Caudate nucleus (tissue), 63 donors: ENCODE measurements at places on chromosomes 16 and 17.

GRCh38 chr16:14505846-14506245 is 124.2 kb downstream of the PARN start:
- DNase-seq = no peak

DNA sequence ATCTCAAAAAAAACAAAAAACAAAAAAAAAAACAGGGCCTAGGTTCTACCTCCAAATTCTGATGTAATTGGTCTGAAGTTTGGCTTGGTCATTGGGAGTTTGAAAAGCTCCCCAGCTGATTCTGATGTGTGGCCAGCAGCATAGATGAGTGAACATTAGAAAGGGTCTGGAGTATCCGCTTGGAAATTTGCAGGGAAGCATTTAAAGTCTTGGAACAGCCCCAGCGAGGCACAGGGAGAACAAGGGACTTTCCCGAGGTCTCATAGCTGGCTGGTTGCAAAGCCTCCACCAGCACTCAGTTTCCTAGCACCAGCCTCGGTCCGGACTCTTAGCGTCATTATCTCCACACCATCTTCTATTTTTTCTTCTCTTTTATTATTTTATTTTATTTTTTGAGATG is 70.8 kb downstream of the RAB11FIP4 start:
- DNase-seq = no peak

DNA sequence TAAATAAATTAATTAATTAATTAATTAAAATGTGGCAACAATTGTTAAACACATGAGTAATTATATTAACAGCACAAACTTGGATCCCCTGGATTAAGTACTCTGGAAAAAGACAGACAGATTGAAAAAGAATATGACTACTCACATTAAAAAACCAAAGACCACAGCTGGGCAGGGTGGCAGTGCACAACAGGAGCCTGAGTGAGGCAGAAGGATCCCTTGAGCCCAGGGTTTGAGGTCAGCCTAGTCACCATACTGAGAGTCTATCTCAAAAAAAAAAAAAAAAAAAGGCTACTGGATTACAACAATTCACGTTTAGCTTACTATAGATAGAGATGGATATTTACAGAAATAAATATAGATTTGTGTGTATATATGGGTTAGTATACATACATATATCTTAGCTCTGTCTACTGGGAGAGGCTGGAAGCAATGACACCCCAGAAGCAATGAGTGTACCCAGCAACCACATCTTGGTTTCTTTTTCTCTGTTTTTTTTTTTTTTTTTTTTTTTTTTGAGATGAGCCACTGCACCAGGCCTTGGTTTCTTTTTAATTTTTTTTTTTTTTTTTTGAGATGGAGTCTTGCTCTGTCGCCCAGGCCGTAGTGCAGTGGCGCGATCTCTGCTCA is 10.6 kb upstream of the SUZ12 start:
- no peak for DNase-seq

GRCh38 chr16:31267332-31268032 is 7.7 kb downstream of the ITGAM start:
- no peak for DNase-seq

- no peak for DNase-seq
These were observed 315.3 kb downstream of the XYLT1 start for GRCh38 chr16:17155485-17155884.

DNA sequence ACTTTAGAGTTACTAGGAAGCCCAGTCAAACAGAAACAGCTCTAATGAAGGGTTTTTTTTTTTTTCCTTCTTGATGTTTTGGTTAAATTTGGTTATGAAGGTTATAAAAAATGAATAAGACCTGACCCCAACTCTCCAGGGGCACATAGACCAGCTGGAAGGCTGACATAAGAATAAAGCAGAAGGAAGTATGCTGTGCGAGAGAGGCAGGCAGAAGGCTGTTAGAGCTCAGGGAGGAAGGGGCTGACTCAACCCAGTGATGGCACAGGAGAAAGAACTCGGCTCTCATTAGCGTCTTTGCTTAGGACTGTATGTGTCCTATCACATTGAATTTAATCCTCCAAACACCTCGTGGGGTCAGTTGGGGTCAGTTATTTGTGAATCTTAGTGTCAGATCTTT is 474.6 kb downstream of the PMP22 start:
- no peak for DNase-seq

- DNase-seq = no peak
These were observed at the start of gene CTF1 for GRCh38 chr16:30896261-30896888. TSS of gene CTF1 (plus strand) at chr16:30896614. CDS start at chr16:30896644, 30 bp downstream.

- DNase-seq = no peak
These were observed 318.9 kb downstream of the MAP2K6 start for GRCh38 chr17:69733171-69734012.

- DNase-seq = no peak
These were observed 14.7 kb downstream of the STXBP4 start for GRCh38 chr17:54983260-54983659.

- no peak for DNase-seq
These were observed 238.1 kb downstream of the NTN1 start for GRCh38 chr17:9259419-9259818.

DNA sequence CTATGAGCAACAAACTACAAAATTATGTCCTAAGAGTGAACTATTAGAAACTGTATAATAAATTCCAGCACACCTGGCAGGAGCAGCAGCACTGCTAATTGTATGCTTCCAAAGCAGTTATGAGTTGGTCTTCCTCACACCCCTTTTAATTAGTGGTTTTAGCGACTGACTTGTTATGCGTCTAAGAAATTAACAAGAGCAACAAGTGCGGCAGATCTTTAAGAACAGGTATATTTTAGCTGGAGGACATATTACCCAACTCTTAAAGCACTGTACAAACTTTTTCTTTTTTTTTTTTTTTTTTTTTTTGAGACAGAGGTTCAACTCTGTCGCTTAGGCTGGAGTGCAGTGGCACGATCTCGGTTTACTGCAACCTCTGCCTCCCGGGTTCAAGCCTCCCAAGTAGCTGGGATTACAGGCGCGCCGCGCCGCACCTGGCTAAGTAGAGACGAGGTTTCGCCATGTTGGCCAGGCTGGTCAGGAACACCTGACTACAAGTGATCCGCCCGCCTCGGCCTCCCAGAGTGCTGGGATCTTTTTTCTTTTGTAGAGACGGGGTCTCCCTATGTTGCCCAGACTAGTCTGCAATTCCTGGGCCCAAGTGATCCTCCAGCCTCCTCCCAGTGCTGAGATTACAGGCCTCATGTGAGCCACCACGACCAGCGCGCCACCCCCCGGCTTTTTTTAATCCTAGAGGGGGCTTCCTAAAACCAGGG is 1.6 kb upstream of the FBXL20 start:
- no peak for DNase-seq

DNA sequence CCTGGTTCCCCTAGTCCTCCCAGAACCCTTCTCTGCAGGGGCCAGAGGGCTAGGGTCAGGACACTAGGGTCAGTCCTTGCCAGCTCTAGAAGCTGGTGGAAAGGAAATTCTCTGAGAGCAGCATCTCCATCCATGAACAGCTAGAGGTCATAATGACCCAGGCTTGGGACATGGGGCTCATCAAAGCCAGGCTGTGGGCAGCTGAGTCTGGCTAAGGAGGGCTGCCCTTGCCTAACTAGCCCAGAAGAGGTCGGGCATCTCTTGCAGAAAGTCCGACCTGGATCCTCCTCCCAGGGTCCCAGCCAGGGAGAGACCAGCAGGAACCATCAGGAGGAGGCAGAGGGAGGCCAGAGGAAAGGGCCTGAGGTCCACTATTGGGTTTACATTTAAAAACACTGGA is 4.3 kb downstream of the MPO start:
- DNase-seq = no peak

DNA sequence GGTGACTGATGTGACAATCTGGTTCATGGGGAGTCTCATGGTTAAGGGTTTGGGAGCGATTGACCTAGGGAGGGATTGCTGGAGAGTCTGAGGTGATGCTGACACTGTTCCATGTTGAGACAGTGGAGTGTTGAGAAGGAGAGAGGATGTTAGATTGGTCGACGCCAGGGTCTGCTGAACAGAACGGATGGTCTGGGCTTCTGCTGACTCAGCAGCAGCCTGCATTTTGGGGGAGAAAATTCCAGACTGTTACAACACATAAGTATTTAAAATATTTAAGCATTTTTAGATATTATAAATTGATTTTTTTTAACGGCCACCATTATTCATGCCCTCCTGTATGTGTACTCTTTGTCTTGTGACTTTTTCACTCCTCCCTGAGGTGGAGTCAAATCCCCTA is 107.2 kb downstream of the TOX3 start:
- DNase-seq = no peak

DNA sequence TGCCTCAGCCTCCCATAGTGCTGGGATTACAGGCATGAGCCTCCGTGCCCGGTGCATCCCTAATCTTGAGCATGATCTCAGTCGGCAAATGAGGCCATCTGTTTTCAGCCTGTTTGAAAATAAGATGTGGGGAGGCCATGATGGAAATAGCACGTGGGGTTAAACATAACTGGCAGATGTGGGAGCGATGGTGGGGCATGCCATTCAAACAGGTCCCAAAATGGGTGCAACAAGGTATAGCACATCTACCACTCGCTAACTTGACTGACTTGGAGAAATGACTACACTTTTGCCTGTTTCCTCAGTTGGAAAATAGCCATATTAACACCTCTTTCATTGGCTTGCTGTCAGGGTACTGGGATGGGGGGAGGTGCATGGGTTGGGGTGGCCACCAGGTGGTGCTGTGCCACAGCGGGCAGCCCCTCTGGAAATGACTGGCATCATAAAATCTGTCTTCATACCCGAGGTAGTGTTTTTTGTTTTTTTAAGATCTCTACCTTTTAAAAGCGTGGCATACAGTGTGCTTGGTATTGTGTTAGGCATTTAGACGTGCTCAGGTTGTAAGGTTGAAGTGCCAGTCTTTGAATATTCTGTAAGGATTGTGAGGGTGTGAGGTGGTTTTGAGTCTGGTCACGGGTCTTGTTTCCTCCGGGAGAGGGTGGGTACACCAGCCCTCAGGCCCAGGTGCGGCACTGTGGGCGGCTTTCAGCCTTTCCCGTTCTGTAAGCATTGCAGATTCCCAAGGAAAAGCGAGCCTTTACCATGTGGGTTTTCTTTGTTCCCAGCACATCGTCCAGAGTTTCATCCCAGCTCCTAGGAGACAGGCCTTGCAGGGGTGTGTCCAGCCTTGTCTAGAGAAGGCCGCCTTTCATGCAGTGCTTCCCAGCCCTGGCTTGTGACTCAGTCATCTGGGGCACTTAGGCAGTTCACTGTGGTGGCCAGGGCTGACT is 2.9 kb upstream of the TTYH2 start:
- peak; percentile 53 for DNase-seq

GRCh38 chr17:74354123-74354522 is 7.5 kb downstream of the BTBD17 start:
- no peak for DNase-seq

GRCh38 chr16:85424260-85425073 is 188.7 kb upstream of the GSE1 start:
- DNase-seq = no peak

- no peak for DNase-seq
These were observed 25.8 kb downstream of the SLC38A7 start for GRCh38 chr16:58658796-58659211.

DNA sequence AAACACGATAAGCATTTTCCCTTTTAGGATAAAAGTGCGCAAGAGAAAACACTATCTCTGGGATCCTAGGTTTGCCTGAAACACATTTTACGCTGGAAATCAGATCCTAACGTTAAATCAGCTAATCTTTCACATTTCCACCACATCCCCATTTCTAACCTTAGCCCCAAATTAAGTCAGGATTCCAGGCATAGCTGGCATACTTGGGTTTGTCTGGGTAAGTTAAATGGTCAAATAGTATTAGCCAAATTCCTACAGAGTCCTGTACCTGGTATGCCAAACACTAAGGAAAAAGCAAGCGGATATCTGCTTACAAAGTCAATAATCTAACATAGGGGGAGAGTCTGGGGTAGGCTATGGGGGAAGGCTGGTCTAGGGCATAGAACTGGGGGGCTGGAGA is 557.4 kb upstream of the ZFHX3 start:
- DNase-seq = no peak

DNA sequence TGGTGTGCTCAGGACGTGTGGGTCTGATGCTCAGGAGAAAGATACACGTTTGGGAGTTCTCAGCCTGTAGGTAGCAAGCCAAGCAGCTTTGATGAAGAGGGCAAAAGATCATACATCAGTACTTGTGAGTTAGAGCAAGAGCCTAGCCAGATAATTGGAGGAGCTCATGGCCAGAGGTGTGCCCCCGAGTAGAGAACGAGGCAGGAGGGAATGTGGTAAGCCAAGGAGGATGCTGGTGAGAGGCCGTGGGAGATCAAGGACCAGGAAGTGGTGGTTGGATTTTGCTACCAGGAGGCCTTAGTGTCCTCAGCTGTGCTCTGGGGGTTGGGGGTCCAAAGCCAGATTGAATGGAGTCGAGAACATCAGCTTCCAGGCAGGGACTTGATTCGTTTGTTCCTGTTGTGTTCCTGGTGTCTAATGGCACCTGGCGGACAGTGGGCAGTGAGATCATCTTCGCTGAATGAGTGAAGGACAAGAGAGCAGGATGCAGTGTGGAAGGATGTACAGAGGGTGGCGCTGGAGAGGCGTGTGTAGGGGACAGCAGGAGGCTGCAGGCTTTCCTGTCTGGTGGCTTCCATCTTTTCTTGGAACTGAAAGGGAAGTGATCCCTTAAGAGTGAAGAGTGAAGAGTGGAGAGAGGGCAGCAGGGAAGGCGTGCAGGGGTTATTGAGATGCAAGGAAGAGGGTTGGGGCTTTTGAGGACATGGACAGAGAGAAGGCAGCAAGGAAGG is 11.6 kb downstream of the FBXL19 start:
- no peak for DNase-seq

- no peak for DNase-seq
These were observed 31.2 kb downstream of the MMD start for GRCh38 chr17:55390364-55390977.

GRCh38 chr17:52390422-52390821 is 231.9 kb upstream of the CA10 start:
- DNase-seq = no peak

DNA sequence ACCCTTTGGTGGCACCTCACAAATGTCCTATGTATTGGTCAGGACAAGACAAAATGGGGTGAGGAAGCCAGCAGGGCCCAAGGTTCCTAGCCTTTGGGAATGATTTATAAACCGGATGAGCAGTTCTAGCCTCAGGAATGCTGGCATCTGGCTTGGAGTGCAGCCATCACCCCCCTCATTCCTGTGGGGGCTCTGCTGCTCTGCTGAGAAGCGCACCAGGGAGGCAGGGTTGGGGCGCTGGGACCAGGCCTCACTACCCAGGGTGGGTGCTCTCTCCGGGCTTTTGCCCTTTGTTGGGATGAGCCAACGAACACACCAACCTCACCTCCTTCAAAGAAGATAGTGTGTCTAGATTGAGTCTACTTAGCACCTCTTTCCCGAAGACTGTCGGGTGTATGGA is 39.2 kb downstream of the TMEM11 start:
- DNase-seq = no peak

GRCh38 chr17:82088838-82089722 is 9.0 kb downstream of the FASN start:
- no peak for DNase-seq
